ENCODE measurements at places on chromosomes 16 and 17.

- no peak for DNase-seq
Observed at GRCh38 chr16:19348578-19349315, 63.2 kb downstream of the CLEC19A start.

DNA sequence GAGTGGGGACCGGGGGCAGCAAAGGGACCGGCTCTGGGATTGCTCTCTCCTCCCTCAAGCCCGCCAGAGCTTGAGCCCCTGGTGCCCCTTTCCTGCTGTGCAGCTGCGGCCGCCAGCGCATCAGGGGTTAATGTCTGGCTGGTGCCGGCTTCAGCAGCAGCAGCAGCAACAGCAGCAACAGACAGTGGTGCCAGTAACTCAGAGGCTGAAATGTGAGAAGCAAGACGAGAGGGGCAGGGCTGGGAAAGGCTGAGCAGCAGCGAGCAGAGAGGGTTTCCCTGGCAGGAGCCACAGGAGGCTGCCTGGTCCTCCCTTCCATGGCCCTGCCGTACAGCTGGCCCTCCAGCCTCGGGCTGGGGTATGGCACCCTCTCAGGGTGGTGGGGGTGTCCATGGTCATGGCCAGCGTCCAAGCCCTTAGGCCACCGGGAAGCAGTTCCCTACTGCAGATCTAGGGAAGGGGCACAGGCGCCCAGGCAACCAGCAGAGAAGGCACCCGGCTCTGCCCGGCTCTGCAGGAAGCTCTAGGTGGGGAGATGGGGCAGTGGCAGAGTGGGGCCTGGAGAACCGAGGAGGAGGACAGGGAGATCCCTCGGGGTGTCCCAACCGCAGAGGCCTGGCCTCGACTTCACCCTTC, 21.1 kb upstream of the TFAP4 start:
- no peak for DNase-seq

DNA sequence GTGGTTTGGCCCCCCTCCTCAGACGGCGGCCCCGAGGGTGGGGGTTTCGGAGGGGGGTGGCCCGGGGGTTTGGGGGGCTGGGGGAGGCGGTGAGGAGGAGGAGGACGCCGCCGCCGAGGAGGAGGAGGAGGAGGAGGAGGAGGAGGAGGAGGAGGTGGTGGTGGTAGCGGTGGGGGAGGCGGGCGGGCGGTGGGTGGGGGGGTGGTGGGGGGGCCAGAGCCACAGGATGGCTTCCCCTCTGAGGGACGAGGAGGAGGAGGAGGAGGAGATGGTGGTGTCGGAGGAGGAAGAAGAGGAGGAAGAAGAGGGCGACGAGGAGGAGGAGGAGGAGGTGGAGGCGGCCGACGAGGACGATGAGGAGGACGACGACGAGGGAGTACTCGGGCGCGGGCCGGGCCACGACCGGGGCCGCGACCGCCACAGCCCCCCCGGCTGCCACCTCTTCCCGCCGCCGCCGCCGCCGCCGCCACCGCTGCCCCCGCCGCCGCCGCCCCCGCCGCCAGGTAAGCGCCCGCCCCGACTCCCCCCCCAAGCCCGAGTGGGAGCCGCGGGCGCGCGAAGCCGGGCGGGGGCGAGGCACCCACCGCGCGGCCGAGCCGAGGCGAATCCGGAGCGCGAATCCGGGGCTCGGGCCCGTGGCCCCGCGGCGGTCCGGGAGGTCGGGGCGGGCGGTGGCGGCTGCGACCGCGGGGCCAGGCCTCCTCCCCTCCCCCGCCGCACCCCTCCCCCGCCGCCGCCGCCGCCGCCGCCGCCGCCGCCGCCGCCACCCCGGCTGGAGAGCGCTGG, 3.8 kb upstream of the CHD3 start:
- no peak for DNase-seq

- no peak for DNase-seq
Observed at GRCh38 chr17:3024346-3024745, 39.1 kb downstream of the OR1D5 start.

DNA sequence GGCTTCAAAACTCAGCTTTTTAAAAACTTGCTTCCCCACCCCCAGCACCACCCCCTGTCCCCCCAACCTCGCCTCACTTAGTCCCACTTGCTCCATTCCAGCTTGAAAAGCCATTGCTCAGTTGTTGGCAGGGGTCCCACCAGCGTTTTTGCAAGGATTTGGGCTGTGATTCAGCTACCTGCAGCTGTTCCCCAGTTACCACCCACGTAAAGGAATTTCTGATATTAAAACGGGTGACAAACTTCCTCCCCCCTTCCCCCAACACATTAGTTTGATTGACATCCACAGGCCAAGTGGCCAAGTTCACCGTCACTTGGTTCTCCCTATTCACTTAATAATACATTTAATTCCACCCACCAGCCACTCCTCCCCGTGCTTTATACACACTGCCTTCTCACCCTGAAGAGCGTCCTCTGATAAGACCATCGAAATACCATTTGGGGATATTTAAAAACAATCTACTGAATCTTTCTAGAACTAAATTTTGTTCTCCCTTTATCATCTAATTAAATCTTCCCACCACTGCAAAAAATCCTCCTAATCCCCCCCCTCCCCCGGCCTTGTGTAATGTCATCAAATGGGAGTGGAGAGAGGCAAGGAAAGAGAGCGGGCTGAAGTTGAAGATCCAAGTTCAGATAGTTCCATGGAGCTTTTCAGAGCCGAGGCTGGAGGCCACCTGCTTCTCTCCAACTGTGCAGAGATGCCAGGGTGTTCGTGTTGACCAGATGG, 55.1 kb downstream of the SOX9 start:
- DNase-seq = no peak

DNA sequence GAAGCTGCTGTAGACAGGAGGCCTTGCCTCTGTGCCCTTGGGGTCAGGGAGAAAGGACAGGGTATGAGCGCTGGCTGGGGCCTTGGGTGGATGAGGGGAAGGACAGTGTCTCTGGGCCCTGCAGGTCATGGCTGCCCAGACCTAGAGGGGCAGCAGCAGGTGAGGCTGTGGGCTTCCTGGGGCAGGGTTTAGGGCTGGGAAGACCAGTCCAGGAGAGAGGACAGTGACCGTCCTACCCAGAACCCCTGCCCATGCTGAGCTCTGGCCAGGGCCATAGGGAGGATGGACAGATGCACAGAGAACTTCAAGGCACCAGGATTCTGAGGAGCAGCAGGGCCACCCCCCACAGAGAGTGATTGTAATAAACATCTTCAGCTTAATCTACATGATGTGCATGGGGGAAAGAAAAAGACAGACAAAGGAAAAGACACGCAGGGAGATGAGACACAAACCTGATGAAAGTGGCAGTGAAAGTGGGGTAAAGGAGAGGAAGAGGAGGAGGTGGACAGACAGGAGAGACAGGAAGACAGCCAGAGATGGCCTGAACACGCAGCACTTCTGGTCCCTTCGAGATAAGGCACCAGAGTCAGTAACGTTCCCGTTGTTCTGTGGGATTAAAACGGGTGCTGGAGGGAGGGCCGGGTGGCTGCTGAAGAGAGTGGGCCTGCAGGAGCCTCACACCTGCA, 17.5 kb downstream of the FLOT2 start:
- no peak for DNase-seq

DNA sequence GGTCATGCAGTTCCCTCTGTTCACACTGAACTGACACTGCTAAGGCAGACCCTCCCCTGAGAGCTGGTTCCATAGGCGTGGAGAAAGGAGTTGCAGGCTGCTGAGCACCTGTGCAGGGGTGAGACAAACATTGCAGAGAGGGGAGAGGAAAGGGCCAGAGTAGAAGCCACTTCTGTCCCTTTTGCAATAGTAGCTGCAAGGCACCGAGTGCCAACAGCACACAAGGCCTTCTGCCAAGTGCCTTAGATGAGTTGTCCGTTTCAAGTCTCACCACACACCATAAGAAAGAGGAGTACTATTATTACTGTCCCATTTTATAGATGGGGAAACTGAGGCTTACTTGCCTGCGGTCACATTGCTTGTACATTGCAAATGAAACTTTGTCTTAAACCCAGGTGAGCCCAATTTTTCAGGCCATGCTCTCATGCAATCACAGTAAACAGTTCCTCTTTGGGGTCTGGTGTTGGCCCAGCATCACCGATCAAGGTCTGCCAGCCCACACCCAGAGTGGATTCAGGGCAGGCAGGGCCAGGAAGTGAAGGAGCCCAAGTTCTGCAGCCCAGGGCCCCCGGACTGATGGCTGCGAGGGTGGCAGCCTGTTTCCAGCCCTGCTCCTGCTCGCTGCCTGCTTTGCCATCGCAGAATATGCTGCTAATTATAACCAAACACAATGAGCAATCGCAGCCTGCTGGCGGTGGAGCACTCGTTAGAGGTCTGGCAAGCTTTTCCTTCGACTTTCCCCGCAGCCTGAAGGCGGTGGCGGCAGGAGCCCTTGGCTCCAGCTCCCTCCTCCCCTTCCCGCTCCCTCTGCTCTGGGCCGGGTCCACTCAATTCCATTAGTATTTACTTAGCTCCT, 36.8 kb upstream of the DYNLL2 start:
- DNase-seq = no peak

GRCh38 chr16:10950393-10950792, 6.0 kb downstream of the CLEC16A start:
- DNase-seq = no peak

- no peak for DNase-seq
Observed at GRCh38 chr16:79194291-79194690, 406.2 kb downstream of the MAF start.

- no peak for DNase-seq
Observed at GRCh38 chr16:49699841-49700175, 156.1 kb downstream of the ZNF423 start.
